T-helper 1 cell (primary cell): ENCODE measurements at places on chromosomes 5 and 9.

- no peak for DNase-seq
These were observed 13.6 kb downstream of the ZBTB5 start for GRCh38 chr9:37451628-37452027.

DNA sequence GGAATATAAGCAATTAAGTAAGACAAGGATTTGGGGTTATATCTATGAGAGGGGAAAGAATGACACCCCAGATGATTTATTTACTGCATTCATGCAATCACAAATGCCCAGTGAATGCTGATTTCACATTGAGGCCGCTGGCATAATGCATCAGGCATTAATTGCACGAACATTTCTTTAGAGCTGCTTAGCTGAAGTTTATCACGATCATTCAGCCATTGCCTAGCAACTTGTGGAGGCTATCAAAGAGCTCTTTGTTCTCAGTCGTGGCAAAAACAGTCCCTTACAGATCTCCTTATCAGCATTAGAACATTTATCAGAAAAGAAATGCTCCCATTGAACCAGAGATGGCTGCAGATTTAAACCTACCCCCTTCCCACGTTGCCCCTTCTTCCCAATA, 88.7 kb upstream of the PRRC1 start:
- DNase-seq, result no peak

- DNase-seq, result no peak
These were observed 1.9 kb upstream of the RIC1 start for GRCh38 chr9:5626727-5627634.

DNA sequence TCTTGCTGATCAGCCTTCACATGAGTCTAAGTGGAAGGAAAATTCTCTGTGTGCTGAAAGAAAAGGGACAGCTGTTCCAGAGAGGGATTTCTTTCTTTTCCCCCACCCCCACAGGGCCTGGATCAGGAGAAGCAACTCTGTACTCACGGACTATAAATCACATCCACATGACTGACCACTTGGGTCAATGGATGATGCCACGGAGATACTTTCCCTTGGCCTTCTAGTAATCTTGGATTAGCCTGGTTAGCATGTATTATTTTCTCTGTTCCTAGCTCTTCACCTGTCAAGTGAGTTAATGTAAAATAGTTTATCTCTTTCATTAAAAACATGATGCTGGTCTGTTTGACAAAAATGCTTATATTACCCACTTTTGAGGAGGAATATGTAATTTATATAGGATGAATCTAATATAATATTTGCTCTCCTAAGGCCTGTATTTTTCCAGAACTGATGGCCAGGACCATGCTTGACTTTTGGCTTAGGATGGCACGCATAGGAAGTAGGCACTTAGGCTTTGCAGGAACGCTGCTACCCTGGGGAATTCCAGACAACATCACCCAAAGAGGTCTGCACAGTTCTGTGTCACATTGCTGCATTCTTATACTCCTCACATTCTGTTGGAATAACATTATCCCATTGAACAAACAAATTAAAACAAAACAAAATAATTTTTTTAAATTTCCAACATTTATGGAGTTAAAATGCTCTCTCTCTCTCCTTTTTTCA, 892.1 kb downstream of the TLE1 start:
- DNase-seq, result no peak

DNA sequence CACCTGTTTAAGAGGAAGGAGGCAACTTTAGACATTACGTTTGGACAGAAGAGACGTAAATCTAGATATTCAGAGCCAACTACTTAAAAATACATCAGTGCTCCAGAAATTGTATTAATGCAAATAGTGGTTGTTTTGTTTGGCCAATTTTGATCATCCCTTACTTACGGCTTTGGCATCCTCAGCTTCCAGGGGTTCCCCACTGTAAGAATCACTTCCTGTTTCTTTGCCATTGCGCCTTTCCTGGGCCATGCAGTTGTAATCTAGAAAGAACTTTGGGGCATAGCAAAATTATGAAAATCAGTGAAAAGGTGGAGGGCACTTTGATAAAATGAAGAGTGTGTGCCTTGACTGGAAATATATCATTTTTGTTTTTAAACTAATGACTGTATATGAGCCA, 537.2 kb upstream of the TLE4 start:
- no peak for DNase-seq

- no peak for DNase-seq
These were observed 32.8 kb downstream of the GDNF start for GRCh38 chr5:37807015-37807414.

GRCh38 chr5:68644971-68645370, 429.4 kb downstream of the PIK3R1 start:
- DNase-seq, result no peak

- DNase-seq, result peak; percentile 13
These were observed 160.0 kb downstream of the C9orf152 start for GRCh38 chr9:110047955-110048402.

GRCh38 chr9:131762356-131762932, 22.6 kb upstream of the RAPGEF1 start:
- DNase-seq, result peak; percentile 68

- DNase-seq, result no peak
These were observed 511.9 kb downstream of the CCDC171 start for GRCh38 chr9:16064771-16065170.

DNA sequence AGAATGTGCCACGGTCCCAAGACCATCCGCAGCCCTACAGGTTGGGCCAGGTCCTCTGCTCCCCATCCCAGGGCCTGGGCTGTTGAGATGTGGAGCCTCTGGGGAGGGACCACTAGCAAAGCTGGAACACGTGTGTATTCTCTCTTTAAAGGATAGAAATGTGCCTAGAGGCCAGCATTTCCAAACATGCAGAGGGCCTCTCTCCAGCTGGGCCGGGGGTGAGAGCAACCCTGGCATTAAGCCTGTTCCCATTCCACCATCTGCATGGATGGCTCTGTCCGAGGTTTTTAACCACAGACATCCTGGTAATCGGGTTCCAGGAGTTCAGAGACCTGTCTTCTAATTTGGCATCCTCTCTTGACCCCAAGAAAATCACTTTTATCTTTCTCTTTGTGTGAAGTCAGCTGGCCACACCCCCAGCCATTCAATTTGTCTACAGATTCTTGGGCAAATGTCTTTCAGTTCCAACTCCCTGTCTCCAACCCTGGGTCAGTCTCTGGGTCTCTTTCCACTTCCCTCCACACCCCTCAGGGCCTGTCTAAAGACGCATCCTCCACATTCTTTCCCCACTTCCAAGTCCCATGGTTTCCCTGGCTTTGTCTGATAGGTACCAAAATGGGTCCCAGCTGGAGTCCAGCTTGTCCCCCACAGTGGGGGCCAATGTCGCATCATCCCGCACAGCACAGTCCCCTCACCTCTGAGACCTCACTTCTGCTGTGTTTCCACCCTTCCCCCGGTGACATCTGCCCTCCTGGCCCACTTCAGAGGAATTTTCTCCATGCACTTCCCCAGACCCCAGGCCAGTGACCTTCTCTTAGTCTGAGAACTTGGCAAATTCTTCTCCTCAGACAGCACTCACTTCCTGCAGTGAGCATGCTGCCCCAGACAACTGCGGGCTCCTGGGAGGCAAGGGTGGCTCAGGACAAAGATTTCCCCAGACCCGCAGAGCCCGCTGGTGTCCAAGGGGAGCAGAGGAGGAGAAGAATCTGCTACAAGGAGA, 56.8 kb downstream of the PTPDC1 start:
- DNase-seq, result no peak

DNA sequence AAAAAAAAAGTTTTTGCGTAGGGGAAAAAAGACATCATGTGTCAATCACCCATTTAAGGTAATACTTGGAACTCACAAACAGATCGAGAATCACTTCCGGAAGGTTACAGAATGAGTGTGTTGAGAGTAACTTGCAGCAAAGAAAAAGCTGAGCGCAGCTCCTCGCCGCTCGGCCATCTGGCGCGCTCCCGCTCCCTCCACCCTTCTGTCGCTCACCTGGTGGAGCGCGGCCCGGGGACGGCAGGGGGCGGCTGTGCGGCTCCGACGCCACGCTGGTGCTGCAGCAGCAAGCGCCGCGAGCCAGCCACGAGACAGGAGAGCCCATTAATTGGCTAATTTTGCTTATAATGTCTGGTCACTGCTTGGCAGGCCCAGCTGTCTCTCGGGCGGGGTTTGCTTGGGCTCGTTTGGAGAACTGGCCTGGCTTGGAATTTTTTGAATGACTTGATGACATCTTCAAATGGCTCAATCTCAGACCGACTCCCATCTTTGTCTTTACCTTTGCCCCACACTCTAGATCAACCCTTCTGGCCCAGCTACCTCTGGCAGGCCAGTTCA, 601.8 kb downstream of the CCDC171 start:
- DNase-seq, result no peak

GRCh38 chr5:41435276-41435675, 75.1 kb downstream of the PLCXD3 start:
- no peak for DNase-seq

GRCh38 chr5:153671653-153672346, 181.3 kb downstream of the GRIA1 start:
- DNase-seq, result no peak

- DNase-seq, result no peak
These were observed 190.4 kb upstream of the VCAN start for GRCh38 chr5:83281176-83281575.

- no peak for DNase-seq
These were observed 8.7 kb downstream of the C1QTNF2 start for GRCh38 chr5:160361624-160362228.

- no peak for DNase-seq
These were observed 110.4 kb upstream of the EPB41L4A start for GRCh38 chr5:112529525-112529924.

GRCh38 chr5:82107267-82107666, 135.4 kb downstream of the ATG10 start:
- no peak for DNase-seq

DNA sequence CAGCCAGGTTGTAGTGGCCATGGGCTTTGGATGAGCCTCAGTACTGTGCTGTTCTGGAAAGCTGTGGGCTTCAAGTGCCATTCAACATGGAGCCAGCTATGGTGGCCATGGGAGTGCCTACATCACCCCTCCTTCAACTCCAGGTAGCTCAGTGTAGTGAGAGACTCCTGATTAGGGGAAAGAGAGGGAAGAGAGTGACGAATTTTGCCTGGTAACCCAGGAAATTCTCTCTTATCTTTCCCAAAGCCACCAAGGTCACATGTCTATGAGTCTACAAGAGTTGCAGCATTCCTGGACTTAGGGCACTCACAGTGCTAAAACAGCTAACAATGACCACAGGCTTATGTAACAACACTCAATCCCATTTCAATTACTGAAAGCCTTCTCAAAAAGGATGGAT, 81.7 kb upstream of the SPTLC1 start:
- no peak for DNase-seq

DNA sequence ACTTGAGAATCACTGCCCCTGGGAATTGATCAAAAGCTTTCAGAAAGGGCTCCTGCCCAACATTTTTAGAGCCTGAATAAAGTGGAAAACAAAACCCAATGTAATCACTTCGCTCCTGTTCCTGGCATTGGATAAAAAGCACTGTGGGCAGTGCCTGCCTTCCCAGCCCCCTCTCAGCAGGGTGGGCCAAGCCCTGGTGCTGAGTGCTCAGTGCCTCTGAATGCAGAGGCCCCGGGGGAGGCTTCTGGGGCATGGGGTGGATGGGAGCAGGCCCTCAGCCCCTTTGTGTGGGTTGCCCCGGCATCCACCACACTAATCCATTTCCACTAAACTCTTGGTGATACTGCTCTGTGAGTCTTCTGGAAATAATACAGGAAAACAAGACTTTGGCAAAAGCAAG, 55.6 kb downstream of the CFAP90 start:
- DNase-seq, result no peak

DNA sequence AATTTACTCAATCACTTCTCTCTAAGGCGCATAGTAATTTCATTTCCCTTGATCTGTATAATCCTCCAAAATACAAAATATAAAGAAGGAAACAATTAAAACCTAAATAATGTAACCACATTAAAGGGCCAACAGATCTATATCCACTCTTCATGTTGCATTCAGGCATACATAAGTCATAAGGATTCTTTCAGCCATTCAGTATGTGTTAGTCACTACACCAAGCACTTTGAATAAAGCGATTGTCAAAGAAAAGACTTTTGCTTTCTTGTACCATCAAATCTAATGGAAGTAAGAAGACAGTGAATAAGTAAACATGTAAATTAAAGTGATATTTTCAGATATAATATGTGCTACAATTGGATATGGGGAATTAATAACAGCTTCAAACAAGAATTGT, 569.2 kb upstream of the PTPRD start:
- no peak for DNase-seq

GRCh38 chr9:121830441-121831140, 179.2 kb downstream of the DAB2IP start:
- DNase-seq, result no peak

GRCh38 chr5:122978068-122978467, 58.5 kb downstream of the PPIC start:
- DNase-seq, result no peak

GRCh38 chr5:68459810-68460139, 244.2 kb downstream of the PIK3R1 start:
- no peak for DNase-seq

GRCh38 chr5:10308844-10309243, 1.1 kb upstream of the CMBL start:
- DNase-seq, result no peak

DNA sequence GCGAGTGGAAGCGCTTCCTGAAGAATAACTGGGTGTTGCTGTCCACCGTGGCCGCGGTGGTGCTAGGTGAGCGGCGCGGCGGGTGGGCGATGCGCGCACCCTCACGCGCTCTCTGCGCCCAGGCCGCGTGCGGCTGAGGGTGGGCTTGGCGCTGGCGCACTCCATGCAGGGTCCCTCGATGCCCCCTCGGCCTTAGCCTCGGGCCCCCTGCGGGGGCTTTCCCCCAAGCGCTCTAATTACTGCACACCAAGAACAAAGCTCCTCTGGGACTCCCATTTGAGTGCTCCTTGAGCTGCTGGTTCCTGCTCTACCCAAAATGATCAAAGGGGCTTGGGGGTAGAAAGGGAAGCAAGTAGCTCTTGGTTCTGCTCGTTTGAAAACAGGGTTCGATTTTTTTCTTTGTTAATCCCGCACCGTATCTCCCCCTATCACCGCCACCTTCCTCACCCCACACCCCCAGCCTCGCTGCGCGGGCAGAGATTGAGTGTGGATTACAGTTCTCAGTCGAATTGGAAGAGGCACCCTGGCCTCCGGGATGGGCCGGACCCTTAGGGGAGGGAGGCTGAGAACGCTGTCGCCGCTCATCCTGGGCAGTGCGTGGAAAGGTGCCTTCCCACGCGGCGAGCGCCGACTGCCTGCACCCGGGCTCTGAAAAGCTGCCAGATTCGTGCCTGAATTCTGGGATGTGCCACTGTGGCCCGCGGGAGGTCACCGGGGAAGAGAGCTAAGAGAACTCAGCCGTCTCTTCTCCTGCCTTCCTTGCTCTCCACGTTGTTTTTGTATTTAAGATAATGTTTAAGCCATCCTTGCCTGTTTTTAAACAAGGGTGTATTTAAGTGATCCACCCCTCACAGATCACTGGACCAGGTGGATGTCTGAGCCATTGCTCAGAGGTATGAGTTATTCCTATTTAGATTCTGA, 697 bp downstream of the SLC1A1 start:
- DNase-seq, result no peak

GRCh38 chr5:77958642-77959330, 182.6 kb upstream of the TBCA start:
- no peak for DNase-seq

GRCh38 chr5:160183075-160183474, 46.2 kb upstream of the FABP6 start:
- DNase-seq, result no peak
